Cerebellar nuclear complex (tissue), 1 donor: ENCODE measurements at places on chromosomes 6 and 20.

DNA sequence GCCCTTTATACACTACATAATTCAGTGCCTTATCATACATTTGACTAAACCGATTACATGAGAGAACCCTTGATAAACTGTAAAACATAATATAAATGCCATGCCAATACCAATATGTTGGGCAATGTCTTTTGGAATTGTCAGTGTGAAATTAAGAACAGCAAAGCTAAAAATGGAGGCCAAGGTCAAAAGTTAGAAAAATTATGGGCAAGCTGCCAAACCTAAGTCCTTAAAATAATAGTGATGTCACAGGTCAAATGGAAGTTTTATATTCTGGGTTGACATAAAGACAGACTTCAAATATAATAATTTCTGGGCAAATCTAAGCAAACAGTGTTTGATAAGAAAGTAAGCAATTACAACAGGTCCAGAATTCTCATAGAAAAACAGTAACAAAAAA lies 696.7 kb downstream of the RNF144B start:
- no peak for DNase-seq

- DNase-seq: no peak
Measured at GRCh38 chr20:24317224-24317623, 152.2 kb upstream of the SYNDIG1 start.

- no peak for DNase-seq
Measured at GRCh38 chr6:107636486-107636885, 146.6 kb downstream of the SOBP start.

GRCh38 chr6:156801712-156802111 lies 24.5 kb downstream of the ARID1B start:
- DNase-seq: no peak

GRCh38 chr6:125791151-125791819 lies 525 bp downstream of the NCOA7 start:
- peak; percentile 61 for DNase-seq

GRCh38 chr20:15039088-15039752 lies 701.8 kb upstream of the FLRT3 start:
- no peak for DNase-seq

DNA sequence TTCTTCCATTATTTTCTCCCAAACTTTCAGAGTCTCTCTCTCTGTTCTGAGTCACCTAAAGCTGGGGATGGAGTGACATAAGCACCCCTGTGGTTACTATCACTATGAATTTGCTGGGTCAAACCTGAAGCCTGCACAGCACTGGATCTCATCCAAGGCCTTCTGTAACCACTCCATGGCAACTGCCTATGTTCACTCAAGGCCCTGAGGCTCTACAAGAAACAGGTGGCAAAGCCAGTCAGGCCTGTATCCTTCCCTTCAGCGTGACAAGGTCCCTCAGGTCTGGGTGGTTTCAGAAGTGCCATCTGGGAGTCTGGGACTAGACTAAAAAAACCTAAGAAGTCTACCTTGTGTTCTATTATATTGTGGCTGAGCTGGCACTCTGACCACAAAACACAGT lies 1278.8 kb upstream of the EYS start:
- no peak for DNase-seq

GRCh38 chr6:34378470-34378869 lies 14.0 kb downstream of the NUDT3 start:
- no peak for DNase-seq

GRCh38 chr6:150048099-150048498 lies 20.8 kb downstream of the ULBP3 start:
- DNase-seq: no peak

DNA sequence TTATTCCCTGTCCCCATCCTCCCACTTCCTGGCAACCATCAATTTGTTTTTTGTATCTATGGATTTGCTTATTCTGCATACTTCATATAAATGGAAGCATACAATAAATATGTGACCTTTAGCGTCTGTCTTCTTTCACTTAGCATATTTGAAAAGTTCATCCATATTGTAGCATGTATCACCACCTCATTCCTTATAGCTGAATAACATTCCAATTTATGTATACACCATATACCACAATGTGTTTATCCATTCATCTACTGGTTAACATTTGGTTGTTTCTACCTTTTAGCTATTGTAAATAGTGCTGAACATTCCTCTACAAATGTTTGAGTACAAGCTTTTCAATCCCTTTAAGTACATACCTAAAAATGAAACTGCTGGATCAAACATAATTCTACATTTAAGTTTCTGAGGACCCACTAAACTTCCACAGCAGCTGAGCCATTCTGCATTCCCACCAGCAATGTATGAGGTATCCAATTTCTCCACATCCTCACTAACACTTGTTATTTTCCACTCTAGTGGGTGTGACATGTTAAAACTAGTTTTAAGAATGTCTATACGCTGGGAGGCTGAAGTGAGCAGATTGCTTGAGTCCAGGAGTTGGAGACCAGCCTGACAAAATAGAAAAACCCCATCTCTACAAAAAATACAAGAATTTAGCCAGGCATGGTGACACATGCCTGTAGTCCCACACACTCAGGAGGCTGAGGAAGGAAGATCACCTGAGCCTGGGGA lies 32.9 kb downstream of the NUDT3 start:
- DNase-seq: no peak

DNA sequence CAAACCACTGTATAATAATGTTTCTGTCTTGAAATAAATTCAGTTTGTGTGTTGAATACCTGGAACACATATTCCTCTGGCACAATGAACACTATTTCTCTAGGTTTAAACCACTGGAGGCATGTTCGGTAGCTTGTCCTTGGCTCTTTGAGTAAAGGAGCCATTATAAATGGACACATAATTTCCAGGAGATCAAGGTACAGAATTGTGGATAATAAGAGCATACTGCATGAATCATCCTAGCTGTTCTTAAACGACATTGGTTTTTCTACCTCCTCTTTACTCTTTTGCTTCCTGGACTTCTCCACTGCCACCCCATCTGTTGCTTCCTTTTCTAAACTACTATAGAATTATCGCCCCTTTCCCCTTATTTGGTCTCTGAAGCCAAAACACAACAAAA lies 1.2 kb downstream of the CENPW start:
- DNase-seq: no peak

DNA sequence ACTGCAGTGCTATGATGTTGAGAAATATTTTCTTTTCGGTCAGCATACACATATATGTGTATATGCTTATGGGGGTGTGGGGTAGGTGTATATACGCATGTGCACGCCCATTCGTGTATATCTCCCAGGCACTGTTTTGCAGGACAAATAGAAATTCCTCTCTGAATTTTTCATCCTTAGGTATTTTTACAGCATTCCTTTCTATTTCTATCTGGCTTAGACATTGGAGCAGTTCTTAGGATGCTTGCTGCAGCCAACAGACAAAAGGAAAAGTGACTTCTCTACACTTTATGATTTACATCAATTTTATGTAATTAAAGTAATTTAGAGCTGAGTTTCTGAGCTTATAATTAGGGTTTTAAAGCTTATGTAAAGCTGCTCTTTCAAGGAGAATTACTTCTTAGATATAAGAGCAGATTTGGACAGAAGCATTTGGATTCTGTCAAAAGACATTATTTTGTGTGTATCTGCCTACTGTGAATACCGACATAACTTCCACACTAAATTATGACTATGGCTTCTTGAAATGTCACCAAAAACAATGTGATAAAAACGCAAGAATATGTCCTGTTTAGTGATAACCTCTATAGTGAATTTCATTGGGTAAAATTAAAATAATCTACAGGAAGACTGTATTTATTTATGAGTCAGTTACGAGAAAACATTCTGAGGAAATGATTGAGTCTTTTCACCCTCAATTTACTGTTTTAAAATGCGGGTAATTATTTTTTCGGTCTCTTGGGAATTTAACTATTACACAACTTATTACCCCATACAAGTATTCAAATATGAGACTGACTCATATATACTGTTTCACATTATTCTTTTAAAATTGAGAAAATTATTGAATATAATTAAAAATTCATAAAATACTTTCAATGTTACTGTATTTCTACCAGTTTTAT lies 21.3 kb upstream of the CEP43 start:
- DNase-seq: no peak

DNA sequence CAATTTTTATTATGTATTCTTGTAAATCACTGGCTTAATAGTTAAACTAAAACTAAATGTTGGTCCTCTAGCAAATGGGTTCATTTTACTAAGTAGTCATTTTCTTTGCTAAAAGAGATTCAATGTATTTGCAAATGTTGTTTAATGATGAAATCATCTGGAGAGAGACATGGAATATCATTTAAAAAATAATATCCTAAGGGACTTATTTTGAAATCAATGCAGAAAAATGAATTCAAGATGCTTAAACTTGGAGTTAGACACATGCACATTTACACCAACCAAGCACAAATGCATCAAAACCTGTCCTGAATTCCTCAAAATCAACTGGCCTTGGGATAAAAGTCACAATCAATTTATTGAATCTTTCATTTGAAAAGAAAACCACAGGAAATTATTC lies 165.0 kb upstream of the RNF217 start:
- no peak for DNase-seq

- DNase-seq: no peak
Measured at GRCh38 chr20:63433351-63433750, 39.1 kb downstream of the KCNQ2 start.

- no peak for DNase-seq
Measured at GRCh38 chr6:29680416-29680815, 536 bp downstream of the ZFP57 start.

DNA sequence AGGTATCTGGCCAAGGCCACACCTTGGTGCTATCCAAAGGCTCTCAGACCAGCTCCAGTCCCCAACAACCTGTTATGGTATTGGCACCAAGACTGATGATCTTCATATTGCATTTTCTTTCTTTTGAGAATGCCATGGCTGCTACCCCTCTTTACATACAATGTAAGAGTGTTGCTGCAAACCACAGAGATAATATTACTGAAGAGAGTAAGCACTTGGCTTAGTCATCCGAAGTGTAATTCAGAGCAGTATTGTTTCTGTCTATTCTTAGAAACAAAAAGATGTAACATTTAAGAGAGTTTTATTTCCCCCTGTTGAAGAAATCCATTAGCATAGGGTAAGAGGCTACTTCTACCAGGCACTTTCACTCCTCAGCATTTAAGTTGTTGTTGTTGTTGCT lies 212.5 kb downstream of the C6orf118 start:
- no peak for DNase-seq

GRCh38 chr6:39451831-39452230 lies 129.3 kb upstream of the KCNK16 start:
- DNase-seq: no peak

GRCh38 chr6:154380741-154381140 lies 24.1 kb upstream of the IPCEF1 start:
- DNase-seq: no peak

GRCh38 chr6:13573669-13574110 lies 711 bp upstream of the SIRT5 start:
- DNase-seq: no peak

DNA sequence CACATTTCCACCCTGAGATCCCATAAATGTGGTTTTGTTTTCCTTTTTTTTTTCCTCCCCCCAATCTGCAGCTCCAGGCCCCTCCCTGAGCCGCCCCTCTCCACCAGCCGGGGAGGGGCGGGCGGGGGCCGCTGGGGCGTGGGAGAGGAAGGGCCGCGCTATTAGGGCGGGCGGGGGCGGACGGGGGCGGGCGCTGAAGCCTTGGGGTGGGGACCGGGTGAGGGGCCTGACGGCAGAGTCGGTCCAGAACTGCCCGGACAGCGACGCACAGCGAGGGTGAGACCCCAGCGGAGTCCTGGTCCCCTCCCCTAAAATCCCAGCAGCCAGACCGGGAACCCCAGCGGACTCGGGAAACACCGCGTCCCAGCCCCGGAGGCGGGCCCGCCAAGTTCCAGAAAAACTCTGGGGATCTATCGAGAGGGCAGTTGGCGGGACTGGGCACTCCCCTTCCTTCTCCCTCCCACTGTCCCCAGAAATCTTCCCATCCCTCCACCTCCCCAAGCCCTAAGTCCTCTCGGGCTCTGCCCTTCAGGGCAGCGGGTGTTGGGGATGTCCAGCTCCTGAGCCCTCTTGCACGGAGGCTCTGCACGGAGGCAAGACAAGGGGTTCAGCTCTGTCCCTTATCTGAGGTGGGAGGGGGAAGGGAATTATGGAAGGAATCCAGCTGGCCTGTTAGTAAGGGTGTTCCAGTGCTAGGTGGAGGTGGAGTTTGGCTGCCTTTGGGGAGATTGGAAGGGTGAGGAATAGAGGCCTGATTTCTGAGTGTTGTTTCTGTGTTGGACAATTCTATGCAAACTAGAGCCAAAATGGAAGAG lies at the start of gene PRICKLE4:
PRICKLE4 (plus strand) TSS at position 232 of the 815 bp plus-strand sequence. CDS start 2,692 bp downstream, outside the sequence.
- DNase-seq: no peak

- DNase-seq: no peak
Measured at GRCh38 chr6:107390685-107391435, 68.5 kb downstream of the PDSS2 start.

DNA sequence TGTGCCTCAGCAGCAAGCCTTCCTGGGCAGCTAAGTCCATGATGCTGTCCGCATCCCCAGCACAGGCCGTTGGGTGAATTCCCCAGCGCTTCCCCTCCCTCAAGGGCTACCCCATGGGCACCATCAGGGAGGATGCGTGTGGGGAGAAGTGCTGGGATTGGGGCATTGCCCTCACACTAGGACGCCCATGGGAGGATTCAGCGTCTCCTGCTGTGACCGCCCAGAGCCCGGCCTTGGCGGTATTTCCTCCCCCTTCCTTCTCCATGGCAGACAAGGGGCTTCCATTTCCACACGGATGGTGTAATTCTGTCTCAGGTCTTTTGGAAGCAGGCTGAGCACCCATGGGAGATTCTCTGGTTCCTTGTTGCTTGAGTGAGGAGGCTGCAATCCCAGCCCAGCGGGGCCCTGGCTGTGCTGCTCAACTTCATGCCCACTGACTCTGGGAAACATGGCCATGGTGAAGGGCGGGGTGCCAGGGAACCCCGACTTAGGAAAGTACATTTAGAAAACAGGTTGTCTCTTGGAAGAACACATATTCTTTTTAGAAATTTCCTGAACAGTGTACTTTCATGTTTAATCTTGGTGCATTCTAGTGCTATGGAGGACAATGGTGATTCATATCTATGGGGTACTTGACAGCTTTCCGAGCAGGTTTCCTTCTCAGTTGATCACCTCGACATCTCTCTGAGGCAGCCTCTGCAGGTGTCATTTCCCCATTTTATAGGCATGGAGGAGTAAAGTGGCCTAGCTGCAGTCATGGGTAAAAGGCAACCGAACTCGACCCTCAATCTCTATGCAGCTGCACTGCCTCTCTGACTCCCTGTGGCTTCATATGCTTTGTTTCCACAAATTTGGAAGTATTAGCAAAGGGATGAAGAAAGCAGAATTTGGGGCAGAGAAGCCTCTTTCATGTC lies 178.2 kb upstream of the CST7 start:
- no peak for DNase-seq

DNA sequence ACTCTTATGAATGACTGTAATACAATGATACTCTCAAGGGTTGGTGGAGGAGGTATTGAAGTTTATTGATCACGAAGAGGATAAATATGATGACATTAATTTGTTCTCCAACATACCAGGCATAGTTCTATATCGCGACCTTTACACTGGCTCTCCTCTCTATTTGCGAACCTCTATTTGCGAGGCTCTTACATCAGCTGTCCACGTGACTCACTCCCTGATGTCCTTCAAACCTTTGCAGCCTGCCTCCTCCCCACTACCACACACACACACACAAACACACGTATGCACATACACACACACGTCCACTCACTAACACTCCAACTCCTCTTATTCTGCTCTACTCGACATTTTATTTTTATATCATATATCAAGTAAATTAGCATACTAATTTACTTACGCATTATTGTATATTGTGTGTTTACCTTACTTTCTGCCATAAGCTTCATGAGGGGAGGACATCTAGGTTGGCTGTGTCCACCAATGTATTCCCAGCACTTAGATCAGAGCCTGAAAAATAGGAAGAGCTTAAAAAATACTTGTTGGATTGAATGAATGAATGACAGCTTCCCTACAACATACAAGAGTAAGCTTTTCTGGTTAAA lies 53.3 kb upstream of the TNFRSF21 start:
- DNase-seq: no peak
